ENCODE measurements at places on chromosomes 5 and 9. TPM values are rescaled to one million over a fixed set of nuclear protein-coding genes. Genes with fewer than 3 reads are reported as not detected.

INSL4 gene
- total RNA-seq: not detected

CENPH gene
- 97.0 TPM for total RNA-seq

RNF183 gene
- 0.27 TPM for total RNA-seq

SLC9A3 gene
- 3.2 TPM for total RNA-seq

DNA sequence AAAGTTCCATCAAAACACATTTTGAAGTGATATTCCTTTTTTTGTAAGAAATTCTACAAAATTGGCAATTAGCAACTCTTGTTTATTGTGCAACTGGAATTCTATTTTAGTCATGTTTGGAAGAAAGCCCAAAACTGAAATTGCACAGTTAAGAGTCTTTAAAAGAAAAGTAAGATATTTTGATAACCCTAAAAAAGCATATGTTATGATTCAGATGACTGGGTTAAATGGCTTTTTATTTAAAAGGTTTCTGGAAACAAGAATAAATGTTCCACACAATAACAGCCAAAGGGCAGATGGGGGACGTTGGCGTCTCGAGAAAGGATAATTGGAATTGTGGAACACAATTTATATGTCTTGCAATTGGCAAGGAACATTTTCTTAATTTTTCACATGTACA is 275.2 kb downstream of the CDH9 start:
- DNase-seq: no peak

GAS1 gene
- total RNA-seq: not detected

All from activated CD8-positive, alpha-beta T cell treated with anti-CD3 and anti-CD28 coated beads for 36 hours (primary cell).